ENCODE measurements at places on chromosomes 11 and 22. TPM values are rescaled to one million over a fixed set of nuclear protein-coding genes. Genes with fewer than 3 reads are reported as not detected.

SLC25A18 gene
- total RNA-seq: 3.6 TPM

DNA sequence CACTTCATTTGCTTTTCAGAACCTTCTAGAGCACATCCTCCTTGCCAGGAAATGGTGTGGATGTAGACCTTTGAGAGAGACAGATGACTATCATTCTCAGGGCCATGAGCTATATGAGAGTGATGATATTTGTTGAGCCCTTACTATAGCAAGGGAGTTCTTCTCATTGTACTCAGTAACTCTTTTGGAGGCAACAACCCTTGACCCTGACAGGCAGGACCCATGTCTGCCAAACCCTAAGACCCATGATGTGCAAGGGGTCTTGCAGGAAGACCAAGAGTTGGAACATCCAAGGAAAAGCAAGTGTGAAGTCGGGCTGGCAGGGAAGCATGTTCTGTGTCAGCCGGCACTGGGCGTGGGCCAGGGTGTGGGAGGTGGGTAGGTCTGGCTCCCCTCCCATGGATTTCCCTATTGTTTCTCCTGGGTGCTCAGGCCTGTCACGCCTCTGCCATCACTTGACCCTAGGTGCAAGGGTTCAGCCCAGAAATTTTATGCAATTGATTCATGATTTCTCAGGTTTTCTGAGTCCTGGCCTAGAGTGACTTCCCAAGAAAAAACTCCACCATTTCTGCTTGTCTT lies 1.2 kb downstream of the FOLR3 start:
- no peak for DNase-seq

DNA sequence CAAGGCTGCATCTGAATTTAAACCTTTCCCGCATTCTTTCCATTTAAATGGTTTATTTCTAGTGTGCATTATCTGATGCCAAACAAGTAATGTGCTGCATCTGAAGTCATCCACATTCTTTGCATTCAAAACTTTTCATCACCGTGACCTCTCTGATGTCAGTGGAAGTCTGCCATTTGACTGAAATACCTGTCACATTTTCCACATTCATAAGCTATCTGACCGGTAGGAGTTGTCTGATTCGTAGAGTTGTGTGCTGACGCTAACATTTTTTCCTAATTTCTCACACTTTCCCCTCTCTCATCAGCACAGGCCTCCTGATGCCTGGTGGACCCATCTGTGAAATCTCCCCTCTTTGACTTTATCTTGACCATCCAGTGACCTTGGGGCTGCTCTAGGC lies 79.9 kb upstream of the BARX2 start:
- no peak for DNase-seq

GRCh38 chr11:91786097-91786496 lies 438.5 kb upstream of the FAT3 start:
- no peak for DNase-seq

DNA sequence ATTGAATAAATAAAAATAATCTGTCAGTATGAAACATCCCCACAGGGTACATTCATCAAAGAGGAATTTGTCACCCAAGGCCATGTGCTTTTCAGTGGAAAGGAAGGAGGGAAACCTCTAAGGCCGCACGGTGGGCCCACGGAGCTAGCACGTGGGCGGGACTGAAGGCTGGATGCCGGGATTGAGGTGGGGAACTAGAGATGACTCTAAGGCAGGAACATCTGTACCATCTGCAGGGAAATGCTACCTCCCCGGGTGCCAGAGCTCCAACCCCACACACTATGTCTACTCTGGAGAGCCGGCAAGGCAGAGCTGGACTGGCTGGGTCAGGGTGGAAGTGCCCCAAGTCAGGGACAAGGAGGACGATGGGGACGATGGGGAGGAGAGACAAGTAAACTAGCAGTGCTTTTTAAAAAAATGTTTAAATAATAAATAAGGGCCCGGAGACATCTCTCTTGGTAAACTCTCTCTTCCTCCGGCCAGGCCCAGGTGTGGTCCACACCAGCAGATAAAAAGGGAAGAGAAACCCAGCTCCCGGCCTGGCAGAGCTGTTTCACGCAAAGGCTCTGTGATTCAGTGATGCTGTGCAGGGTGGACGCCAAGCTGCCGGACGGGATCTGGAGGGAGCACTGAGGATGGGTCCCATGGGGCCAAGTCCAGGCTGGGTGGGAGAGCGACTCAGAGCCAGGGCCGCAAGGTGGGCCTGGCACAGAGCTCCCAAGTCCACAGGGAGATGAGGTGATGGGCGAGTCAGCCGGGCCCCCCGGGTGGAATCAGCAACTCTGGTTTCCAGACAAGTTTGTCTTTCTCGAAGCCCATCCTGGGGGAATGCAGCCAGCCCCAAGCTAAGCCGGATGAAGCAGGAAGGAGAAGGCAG lies 5.8 kb downstream of the LIF start:
- DNase-seq: no peak

- DNase-seq: no peak
Measured at GRCh38 chr11:32510039-32510438, 73.6 kb upstream of the EIF3M start.

GRCh38 chr22:29947410-29948384 lies 64.7 kb downstream of the MTMR3 start:
- DNase-seq: no peak

- no peak for DNase-seq
Measured at GRCh38 chr22:26563022-26563421, 26.9 kb downstream of the TPST2 start.

GRCh38 chr11:73429121-73429750 lies 53.0 kb downstream of the RELT start:
- DNase-seq: no peak

- DNase-seq: no peak
Measured at GRCh38 chr11:118156531-118157185, 4.0 kb upstream of the SCN4B start.

DNA sequence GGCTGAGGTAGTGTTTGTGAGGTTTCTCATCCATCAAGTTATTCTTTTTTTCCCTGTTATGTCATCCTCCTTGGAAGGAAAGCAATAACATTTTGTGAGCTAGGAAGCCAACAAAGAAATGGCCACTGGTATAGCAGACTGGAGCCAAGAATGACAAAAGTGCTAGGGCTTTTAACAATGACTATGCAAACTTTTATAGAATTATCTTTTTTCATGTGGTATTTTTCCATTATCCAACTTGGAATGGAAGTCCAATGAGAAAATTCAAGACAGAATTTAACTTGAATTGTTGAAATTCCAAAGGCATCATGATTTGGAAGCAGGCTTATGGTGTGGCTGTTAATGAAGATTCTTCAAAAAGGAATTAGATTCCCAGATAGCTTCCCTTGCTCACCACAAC lies 216.4 kb upstream of the PDGFD start:
- DNase-seq: no peak

GRCh38 chr11:117579161-117579560 lies 217.9 kb downstream of the DSCAML1 start:
- no peak for DNase-seq

DNA sequence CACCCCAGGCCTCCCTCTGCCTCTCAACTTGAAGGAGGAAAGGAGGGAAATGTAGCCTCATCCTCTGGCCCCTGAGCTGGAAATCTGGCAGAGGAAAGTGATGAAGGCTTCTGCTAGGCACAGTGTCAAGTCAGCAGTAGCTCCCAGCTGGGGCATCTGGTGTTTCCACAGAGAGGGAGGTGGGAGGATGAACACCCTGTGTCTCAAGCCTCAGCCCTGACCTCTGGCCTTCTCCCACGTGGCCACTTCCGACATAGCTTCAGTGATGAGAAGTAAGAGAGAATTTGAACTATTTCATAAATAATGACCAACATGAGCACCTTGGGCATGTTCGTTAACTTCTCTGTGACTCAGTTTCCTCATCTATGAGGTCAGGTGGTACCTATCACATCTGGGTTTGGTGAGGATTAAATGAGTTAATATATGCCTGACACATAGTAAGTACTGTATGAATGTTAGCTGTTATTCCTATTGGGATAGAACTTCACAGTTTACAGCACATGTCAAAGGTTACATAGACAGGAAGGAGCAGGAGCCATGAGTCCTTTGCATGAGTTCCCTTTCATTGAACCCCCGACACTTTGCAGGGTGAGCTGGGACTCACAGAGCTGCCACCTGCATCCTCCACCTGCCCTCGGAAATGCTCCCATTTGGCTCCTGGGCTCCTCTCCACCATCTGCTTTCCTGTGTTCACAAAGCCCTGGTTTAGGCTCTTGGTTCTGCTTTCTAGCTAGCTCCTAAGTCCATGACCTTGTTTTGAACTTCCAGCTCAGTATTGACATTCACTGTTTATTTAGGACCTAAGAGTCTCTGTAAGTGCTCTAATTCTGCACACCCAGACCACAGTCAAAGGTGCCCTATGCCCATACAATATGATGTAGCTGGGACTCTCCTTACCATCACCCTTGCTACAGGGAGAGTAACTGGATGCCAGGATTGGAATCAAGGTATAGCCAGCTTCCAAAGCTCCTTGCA lies 61.7 kb downstream of the CSNK2A3 start:
- DNase-seq: no peak

CDKN1C gene
- 17.2 TPM for total RNA-seq

DNA sequence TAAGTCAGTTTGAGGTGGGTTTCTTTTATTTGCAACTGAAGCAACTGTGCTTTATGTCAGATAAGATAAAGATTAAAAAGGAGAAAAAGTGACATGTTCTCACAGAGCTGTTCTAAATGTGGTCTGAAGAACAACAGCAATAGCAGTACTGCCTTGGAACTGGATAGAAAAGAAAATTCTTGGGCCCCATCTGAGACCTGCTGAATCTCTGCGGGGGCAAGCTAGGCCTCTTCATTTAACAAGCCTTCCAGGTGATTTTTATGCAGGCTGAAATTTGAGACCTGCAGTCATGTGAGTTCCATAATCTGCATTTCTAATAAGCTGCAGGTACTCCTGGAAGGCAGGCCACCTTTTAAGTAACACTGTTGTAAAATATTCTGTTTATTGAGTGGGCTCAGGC lies 91.4 kb upstream of the CTSC start:
- no peak for DNase-seq

OR51L1 gene
- not detected for total RNA-seq

- no peak for DNase-seq
Measured at GRCh38 chr11:36073411-36074203, 129.7 kb downstream of the LDLRAD3 start.

GRCh38 chr11:95147364-95147905 lies 57.8 kb downstream of the ENDOD1 start:
- peak; percentile 68 for DNase-seq

MRPL49 gene
- 38.8 TPM for total RNA-seq

DNA sequence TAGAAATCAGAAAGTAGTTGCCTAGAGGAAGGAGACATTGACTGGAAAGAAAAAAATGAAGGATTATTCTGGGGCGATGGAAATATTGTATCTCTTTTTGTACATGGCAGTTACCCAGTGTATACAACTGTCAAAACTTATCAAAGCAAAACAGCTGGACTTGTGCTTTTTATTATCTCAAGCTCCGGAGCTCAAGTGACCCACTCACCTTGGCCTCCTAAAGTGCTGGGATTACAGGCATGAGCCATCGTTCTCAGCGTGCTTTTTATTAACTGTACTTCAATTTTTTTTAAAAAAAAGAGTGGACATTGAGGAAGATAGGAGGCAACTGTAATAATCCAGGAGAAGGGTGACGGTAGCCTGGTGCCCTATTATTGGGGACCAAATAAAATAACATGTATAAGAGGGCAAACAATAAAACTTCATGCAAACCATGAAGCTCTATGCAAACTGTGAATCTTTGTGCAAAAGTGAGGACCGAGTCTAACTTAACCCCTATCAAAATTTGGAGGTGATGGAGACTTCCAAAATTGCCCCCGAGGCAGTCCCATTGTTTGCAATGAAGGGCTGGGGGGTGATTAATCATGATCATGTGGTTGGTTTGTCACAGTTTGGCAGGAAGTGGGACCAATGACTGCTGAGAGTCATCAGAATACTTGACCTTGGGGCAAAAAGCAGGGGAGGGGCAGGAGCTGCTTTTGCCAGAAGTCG lies 23.5 kb downstream of the FZD4 start:
- no peak for DNase-seq

MB gene
- total RNA-seq: 9,762 TPM
